WTC11 (cell line): ENCODE measurements at places on chromosomes 12 and 14.
A peak's percentile ranks its signal among the peaks of the same experiment; 100 is the strongest.

DNA sequence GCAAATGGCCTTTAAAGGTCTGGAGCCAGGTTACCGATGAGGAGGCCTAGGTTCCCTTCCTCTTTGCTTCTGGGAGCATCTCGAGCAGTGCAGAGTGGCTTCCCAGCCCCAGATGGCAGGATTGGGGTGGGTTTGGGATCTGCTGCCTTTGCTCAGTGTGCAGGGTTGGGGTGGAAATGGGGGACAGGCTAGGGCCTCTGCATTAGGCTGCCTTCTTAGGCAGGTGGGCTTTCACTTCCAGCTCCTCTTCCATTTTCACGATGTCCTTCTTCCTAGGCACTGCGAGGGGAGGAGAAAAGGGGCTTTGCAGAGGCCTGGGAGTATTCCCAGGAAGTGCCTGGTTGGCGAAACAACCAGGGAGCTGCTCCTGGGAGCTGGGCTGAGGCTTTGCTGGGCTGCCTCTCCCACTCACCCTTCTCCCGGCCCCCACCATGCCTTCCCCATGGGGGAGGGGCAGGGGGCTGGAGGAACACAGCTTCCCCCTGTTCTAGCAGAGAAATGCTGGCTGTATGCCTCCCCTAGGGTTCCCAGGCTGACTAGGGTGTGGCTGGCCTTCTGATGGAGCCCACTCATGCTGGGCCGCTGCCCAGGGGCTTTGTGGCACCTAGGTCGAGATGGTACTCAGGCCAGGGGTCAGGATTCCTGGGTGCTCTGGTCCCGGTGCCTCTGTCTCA, 2.4 kb downstream of the NR4A1 start:
- no peak for DNase-seq

DNA sequence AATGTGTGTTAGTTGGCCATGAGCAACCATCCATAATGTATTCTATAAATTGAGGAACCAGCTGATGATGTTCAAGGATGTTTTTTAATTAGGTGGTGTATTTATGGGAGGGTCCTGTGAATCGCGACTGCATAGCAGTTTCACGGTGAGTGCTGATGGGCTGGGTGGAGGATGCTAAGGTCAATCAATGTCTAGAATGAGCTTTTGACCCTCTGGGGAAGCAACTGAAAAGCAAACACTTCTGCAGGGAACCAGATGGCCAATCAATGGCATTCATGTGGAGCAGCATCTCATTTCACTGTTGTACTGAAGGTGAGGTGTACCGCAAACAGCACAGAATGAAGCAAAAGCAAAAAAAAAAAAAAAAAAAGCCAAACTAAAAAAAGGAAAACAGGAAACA, 676.1 kb upstream of the TMEM132C start:
- no peak for DNase-seq

GRCh38 chr14:59293935-59294661, 105.6 kb downstream of the DAAM1 start:
- DNase-seq: no peak

- no peak for DNase-seq
Measured at GRCh38 chr12:131641315-131641714, 69.6 kb upstream of the SFSWAP start.

- DNase-seq: no peak
Measured at GRCh38 chr14:104665657-104666522, 23.5 kb upstream of the INF2 start.

GRCh38 chr14:100698666-100699448, 27.8 kb upstream of the DLK1 start:
- no peak for DNase-seq

DNA sequence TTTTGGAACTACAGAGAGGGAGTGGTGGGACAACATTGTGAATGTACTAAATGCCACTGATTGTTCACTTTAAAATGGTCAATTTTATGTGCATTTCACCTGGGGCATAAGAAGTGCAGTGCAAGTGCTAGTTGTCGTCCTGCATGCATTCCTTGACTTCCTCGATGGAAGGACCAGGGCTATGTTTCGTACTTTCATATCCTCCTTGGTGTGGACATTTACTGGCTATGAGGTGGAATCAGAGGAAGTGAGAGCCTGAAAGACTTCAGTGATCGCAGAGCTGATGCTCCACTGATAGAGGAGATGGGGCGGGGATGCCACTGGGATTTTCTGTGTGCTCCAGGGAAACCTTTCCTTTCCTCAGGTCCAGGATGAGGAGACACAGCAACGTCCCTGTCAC, 54.1 kb upstream of the DDX11 start:
- no peak for DNase-seq

DNA sequence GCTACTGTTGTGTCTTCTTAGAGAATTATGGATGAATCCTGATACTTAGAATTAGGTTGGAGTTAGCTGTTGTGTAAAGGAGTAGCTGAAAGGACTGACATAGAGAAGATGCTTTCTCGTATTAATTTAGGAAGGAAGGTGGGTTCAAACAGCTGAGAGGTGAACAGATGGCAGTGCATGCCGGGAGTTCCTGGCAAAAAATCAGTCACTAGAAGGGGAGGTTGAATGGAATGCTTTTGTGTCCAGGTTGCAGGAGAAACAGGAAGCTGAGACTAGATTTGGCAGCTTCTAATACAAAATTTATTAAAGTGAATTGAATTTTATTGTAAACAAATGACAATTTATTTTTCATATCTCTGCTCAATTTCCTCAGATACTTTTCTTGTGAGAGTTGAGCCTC, 70.8 kb downstream of the BTG1 start:
- DNase-seq: no peak

- peak; percentile 42 for DNase-seq
Measured at GRCh38 chr12:112170376-112170775, 45.0 kb downstream of the TRAFD1 start.

- DNase-seq: peak; percentile 50
Measured at GRCh38 chr14:38255673-38256532, at the start of gene CLEC14A. TSS of gene CLEC14A (minus strand) at chr14:38256093. CDS start at chr14:38256022, 71 bp downstream.

- no peak for DNase-seq
Measured at GRCh38 chr12:76765598-76765997, 1.7 kb downstream of the ZDHHC17 start.

DNA sequence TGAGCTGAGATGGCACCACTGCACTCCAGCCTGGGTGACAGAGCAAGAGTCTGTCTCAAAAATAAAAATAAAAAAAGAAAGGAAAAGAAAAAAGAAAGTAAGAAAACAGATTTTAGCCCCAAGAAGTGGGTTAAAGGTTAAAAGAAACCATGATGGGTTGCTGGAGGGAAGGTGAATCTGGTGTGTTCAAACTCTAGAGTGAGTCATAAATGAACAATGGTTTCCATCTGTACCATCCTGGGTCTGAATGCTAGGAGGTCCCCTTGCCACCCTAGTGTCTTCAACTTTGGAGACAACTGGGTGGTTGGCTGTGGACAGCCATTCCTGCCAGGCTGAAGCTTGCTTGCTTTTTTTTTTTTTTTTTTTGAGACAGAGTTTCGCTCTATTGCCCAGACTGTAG, 1.6 kb upstream of the RPS26 start:
- no peak for DNase-seq

GRCh38 chr14:75877292-75877691, 104.5 kb downstream of the TGFB3 start:
- no peak for DNase-seq

DNA sequence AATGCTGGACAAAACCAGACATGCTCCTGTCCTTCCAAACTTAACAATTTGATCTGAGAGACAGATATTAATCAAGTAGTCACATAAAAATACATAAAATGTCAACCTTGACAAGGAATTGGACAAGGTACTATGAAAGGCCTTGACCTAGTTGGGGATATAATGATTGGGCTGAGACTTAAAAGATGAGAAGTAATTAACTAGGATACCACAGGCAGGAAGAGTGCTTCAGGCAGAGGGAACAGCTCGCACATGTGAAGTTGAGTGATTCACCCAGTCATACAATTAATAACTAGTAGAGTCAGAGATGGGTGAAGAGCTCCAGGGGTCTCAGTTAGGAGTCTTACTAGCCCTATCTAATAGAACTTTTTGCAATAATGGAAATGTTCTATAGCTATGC, 259.5 kb downstream of the MSRB3 start:
- no peak for DNase-seq

DNA sequence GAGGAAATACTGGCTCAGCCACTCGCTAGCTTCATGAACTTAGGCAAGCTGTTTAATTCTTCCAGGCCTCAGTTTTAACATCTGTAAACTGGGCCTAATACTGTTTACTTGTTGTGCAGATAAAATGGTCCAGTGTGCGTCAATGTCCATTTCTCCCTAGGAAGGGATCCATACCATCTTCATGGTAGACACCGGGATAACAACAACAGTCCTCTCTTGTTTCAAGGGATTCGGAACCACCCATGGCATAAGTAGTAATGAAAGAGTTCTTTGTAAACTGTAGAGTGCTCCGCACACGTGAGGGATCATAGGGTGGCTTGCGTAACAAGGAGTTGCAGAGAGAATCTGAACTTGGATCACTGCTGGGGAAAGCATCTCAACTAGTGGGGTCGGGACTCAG, 17.3 kb upstream of the CHGA start:
- no peak for DNase-seq
